Hindlimb muscle (tissue), 1 donor: ENCODE measurements at places on chromosomes 12 and 14. TPM values are rescaled to one million over a fixed set of nuclear protein-coding genes. Genes with fewer than 3 reads are reported as not detected.

- DNase-seq: no peak
Observed at GRCh38 chr14:72612041-72612440, 281.9 kb downstream of the DPF3 start.

DNA sequence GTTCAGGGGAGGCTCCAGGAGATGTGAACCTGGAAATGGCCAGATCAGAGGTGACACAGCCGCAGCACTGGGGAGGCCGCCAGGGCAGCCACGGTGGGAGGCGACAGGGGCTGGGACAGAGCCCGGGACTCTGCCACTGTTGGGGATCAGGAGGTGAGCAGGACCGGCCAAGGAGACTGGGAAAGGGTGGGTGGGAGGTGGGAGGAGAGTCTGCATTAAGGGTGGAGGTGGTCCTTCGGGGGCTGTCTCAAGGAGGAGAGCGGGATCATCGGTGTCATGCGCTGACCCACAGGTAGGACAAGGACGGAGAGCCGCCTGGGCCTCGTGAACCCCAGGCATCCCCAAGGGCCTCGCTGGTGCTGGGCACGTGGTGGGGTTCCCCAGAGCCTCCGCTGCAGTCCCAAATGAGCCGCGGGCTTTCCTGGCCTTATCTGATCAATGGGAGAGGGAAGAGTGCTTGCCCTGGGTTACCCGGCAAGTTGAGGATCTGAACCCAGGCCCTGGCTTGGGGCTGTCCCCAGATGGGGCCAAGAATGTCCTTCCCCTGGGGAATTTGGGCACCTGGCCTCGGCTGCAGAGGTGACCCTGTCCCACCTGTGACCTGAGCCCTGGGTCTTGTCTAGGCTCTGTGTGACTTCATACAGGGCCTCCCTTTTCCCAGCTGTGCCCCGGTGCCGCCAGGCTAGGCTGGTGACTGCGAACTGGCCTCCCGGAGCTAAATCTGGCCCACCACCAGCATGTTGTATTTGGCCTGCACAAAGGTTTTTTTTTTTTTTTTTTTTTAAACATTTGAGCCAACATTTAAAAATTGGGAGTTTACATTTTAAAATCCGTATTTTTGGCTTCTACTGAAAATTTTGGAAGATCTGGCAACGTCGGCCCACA is 13.2 kb downstream of the BEGAIN start:
- DNase-seq: no peak

DNA sequence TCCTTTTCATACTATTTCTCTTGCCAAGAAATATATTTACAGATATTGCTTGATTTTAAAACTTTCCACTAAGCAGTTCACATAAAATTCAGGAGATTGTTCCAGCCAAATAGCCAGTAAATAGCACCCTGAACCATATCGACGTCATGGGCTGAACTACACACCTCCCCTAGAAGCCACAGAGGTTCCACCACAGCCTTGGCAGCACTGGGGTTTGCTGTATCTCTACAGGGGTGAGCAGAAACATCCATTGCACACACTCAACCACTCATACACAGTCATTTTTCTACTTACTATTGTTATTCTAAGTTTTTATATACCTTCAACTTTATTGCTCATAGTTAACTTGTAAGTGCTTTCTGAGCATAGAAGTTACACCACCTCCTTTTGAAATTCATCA is 8.1 kb upstream of the EIF2S3B start:
- no peak for DNase-seq

- DNase-seq: no peak
Observed at GRCh38 chr12:50110127-50110761, 1.8 kb upstream of the COX14 start.

DNA sequence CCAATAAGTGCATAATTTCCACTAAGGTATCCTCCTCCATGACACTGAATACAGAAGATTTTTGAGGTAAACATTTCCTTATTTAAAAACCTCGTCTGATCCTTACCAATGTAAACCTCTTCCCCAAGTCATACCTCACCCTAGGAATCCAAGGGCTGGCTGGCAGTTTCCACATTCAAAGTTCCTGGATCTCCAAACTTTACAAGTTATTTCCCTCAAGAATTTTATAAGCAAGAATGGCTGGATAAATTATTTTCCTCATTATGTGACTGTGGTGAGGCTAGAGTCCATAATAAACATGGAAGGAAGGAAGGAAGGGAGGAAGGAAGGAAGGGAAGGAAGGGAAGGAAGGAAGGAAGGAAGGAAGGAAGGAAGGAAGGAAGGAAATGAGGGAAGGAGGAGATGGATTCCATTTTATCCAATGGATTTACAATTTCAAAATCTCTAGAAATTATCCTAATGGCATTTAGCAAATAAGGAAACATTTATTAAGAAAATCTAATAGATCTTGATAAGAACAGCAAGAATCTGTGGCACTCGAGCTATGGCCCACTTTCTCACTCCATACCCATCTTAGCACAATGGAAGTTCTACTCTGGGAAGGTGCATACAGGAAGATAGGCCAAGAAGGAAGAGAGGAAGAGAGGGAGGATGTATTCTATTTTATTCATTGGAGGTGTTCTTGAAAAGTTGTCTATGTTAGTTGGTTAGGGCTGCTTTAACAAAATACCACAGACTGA is 477.8 kb upstream of the TMPO start:
- DNase-seq: no peak

DNA sequence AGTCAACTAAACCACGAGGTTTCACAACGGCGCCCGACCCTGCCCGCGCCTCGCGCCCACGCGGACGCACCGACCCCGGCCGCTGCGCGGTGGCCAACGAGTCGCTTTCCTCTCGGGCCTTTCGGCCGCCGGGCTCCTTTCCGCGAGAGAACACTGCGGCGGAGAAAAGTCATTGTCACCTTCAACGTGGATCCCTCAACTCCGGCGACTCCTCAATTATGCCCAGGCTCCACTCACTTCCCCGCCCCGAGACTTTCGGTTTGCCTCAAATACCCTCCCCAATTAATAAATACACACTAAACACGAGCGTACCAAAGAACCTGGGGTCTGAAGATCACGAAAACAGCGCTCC is 450 bp downstream of the SINHCAF start:
- peak; percentile 40 for DNase-seq

Gene CD163
- 25.1 TPM for polyA plus RNA-seq
